Activated CD4-positive, alpha-beta T cell treated with anti-CD3 and anti-CD28 coated beads, Interleukin-2, Interleukin-4, amounts not matched to agents 100 ng/mL and 50 ng/mL, durations not matched to agents 16 hours and 8 hours (primary cell): ENCODE measurements at places on chromosomes 13 and 19.

DNA sequence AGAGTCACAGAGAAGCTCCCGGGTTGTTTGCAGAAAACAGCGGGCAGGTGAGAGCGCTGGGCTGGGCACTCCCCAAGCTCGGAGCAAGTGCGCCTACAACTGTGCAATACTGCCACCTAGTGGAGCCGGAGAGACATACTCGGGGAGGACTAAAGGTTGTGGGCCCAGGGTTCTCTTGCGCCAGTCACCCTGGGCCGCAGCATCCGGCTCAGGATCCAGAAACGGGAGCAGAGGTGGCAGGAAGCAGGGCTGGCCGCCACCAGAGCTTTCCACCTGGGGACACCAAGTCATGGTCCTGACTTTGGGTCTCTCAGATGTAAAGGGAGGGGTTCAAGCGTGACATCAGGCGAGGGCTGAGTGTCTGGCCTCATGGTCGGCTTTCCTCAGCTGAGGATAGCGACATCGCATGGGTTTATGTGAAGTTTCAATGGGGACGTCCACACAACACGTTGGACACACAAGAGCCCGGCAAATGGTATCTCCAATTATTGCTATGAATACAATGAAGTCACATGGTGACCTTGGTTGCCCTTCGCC lies 11.2 kb upstream of the KLK4 start:
- peak; percentile 87 for DNase-seq

DNA sequence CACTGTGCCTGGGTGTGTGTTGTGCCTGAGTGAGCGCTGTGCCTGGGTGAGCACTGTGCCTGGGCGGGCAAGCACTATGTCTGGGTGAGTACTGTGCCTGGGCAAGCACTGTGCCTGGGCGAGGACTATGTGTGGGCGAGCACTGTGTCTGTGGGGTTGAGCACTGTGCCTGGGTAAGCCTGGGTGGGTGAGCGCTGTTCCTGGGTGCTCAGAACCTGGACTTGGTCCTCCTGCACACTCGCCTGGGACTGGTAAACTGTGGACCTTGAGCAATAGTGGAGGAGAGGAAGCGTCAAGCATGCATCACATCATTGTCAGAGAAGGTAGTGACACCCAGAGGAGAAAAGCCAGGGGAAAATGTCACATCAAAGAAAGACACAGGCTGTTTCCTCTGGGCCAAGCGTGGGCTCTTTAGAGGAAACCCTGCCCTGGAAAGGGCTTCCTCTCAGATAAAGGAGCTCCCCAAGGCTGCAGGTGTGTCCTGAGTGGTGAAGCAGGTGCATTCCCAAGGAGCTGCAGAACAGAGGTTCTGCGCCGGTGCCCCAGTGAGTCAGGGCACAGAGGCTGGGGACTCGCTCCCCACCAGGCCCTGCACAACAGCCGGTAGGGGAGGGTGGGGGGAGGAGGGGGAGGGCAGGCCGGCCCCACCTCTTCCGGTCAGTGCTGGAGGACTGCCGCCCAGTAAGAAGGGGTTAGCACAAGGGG lies 141.2 kb downstream of the TEX29 start:
- DNase-seq = no peak

GRCh38 chr13:108728370-108728769 lies 99.0 kb downstream of the MYO16 start:
- DNase-seq = no peak

GRCh38 chr13:40155201-40155600 lies 499.7 kb downstream of the COG6 start:
- DNase-seq = no peak

DNA sequence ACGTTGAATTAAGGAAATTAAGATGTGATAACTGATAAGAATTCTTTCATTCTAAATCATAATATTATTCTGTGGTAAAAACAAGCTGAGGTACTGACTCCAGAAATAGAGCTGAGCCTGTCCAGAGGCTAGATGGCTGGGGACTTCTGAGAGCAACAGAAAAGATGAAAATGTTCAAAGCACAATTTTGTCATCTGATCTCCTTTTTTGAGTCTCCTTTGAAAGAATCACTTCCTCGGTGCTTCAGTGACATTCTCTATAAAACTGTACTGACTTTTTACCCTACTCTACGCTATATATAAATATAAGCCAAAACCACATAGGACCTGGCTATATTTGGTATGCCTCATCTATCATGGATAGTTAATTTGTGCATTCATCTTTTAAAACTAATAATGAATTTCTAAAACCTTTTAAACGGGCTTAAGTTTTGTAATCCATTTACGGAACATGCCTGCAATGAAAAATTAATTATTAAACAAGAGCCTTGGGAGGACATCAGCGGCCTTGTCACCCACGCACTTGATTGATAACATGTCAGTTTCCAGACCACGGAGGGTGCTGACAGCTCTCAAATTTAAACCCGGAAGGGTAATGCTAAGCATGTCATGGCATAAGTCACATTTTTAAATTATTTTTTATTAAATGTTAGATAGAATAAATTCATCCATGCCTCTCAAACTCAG lies 235.5 kb downstream of the PCDH9 start:
- DNase-seq = no peak

DNA sequence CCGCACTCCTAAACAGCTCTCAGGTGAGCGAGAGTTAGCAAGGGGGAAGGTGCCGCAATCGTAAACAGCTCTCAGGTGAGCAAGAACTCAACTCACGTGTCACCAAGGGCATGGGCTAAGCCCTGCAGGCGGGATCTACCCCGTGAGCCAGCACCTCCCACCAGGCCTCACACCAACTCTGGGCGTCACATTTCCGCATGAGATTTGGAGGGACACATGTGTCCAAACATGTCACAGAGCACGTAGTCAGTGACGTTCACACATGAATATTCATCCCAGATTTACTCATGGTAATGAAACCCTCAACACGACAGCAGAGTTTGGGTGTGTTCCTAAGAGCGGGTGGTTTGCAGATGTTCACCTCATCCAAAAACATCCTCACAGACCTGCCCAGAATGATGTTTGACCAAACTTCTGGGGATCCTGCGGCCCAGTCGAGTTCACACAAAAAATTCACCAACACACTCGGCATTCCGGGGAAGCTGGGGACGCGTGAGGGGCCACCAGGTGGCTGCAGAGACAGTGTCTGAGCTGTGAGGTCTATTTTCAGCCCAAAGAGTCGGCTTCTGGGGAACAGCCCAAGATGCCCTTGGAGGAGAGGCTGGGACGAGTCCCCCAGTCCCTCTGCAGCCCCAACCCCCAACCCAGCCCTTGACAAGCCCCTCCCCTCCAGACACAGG lies 19.6 kb downstream of the C2CD4C start:
- DNase-seq = no peak

DNA sequence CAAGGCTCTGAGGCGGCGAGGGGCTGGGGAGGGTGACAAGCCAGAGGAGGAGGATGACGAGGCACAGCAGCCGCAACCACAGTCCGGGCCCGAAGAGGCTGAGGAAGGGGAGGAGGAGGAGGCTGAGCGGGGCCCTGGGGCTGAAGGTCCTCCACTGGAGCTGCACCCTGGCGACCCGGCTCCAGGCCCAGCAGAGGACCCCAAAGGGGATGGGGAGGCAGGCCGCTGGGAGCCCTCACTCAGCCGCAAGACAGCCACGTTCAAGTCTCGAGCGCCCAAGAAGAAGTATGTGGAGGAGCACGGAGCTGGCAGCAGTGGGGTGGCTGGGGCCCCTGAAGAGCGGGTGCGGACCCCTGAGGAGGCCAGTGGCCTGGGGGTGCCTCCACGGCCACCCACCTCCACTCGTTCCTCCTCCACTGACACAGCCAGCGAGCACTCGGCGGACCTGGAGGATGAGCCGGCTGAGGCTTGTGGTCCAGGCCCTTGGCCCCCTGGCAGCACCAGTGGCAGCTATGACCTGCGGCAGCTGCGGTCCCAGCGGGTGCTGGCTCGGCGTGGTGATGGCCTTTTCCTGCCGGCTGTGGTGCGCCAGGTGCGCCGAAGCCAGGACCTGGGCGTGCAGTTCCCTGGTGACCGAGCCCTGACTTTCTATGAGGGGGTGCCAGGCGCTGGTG lies 2.9 kb downstream of the CIC start:
- no peak for DNase-seq

GRCh38 chr19:36771261-36772231 lies 1.1 kb downstream of the ZNF850 start:
- peak; percentile 44 for DNase-seq

- DNase-seq = no peak
Measured at GRCh38 chr19:2617393-2618165, 84.9 kb downstream of the GNG7 start.

DNA sequence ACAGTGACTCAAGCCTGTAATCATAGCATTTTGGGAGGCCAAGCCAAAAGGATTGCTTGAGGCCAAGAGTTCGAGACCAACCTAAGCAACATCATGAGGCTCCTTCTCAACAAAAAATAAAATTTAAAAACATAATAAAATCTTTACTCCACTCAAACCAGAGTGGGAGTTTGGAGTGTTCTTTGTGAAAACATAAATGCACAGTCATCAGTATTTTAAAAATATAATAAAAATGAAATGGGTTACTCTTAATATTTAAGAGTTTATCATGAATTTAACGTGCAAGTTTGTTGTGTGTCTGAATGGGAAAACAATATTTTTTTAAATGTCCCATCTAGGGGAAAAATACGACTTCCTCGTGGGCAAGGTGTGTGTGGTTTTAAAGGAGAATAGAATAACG lies 78.6 kb upstream of the STARD13 start:
- DNase-seq = no peak

- DNase-seq = no peak
Measured at GRCh38 chr13:94232956-94233355, 246.5 kb downstream of the DCT start.

DNA sequence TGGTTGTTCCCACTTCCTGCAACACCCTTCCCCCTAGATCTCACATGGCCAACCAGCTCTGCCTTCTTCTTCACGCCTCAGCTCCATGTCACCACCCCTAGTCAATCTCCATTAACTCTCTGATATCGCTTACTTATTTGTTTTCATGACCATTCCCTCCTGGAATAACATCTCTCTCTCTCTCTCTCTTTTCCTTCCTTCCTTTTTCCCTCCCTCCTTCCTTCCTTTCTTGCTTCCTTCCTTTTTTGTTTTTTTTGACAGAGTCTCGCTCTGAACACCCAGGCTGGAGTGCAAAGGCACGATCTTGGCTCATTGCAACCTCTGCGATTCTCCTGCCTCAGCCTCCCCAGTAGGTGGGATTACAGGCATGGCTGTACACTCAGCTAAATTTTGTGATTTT lies 44.9 kb upstream of the ADGRL1 start:
- DNase-seq = no peak

- no peak for DNase-seq
Measured at GRCh38 chr19:43684326-43684725, 14.4 kb upstream of the PLAUR start.

- DNase-seq = no peak
Measured at GRCh38 chr19:29031216-29031615, 181.7 kb downstream of the UQCRFS1 start.

GRCh38 chr19:13429563-13429962 lies 76.7 kb downstream of the CACNA1A start:
- no peak for DNase-seq

GRCh38 chr13:60756306-60756705 lies 359.3 kb downstream of the TDRD3 start:
- no peak for DNase-seq

GRCh38 chr13:52125547-52125946 lies 3.3 kb downstream of the NEK5 start:
- DNase-seq = no peak

DNA sequence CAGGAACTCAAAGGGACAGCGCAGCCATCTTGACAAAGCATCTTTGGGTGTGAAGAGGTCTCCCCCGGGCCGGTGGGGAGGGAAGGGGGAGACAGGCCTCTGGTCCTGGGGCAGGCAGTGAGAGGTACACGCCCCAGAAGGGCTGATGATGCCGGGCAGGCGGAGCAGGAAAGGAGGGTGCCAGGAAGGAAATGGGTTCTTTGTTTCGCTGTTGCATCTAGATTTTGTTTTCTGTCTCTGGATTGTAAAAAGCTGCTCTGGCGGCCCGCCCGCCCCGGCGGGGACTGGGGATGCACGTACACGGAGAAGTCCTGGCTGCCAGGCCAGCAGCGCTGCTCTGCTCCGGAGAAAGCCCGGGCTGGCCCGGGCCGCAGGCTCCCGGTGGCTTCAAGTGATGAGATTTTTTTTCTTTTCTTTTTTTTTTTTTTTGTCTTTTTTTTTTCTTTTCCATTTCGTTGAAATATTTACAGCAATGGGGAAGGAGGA lies 13.2 kb upstream of the ASF1B start:
- DNase-seq = peak; percentile 40

DNA sequence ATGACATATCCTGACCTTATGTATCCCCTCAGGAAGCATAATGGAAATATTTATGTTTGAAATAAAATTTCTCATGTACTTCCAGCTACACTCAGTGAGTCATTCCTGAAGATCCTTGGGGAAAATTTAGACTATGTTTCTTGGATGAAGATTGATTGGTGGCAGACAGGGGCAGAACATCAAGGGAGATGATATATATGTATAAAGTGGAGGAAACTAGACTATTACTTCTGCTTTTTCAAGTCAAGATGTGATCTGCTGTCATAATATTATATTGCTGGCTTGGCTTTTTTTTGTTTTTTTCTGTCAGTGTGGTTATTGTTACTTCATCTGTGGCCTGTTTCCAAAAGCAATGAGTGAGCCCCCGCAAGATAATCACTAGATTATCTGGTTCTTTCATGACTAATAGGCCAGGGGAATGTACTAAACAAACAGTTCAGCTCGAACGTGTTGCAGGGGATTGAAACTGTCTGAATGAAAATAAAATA lies 87.2 kb upstream of the TNFSF11 start:
- no peak for DNase-seq

- no peak for DNase-seq
Measured at GRCh38 chr19:41563854-41564514, 12.0 kb upstream of the CEACAM21 start.

DNA sequence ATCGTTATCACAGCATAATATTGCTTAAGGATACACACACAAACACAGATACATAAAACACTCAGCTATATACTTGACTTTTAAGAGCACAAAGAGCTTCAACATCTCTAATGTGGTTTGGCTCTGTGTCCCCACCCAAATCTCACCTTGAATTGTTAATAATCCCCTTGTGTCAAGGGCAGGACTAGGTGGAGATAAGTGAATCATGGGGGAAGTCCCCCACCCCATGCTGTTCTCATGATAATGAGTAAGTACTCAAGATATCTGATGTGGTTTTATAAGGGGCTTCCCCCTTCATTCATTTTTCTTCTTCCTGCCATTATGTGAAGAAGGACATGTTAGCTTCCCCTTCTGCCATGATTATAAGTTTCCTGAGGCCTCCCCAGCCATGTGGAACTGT lies 481.4 kb downstream of the PCDH9 start:
- DNase-seq = no peak

DNA sequence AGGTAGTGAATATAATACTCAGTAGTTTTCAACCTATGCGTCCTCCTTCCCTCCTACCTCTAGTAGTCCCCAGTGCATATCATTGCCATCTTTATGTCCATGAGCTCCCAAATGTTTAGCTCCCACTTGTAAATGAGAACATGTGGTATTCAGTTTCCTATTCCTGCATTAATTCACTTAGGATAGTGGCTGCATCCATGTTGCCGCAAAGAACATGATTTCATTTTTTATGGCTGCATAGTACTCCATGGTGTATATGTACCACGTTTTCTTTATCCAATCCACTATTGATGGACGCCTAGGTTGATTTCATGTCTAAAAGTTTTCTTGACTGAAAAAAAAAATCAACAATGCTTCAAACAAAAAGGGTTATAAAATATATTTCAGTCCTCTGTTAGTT lies 303.4 kb upstream of the SGCG start:
- no peak for DNase-seq
